ENCODE measurements at places on chromosomes 3 and 15. TPM values are rescaled to one million over a fixed set of nuclear protein-coding genes. Genes with fewer than 3 reads are reported as not detected.

ARRDC4 gene
- 29.6 TPM for total RNA-seq

RARRES1 gene
- 18.4 TPM for total RNA-seq

DNA sequence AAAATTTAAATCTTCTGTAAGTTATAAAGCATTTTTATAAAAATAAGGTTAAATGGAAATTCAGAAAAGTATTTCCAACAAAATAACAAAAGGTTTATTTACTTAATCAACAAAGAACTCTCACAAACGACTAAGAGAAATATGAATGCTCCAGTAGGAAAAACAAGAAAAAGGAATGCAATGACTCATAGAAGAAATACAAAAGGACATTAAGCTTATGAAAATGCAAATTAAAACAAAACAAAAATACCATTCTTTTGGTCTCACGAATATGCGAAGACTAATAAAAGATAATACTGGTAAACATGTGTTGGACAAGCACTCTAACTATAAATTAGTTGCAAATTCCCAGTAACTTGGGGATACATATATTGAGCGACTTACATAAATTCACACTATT is 17.5 kb upstream of the TBC1D5 start:
- no peaks in the 10 kb centered on the region for H3K4me1 ChIP-seq
- H3K27me3 ChIP-seq: no peaks in the 10 kb centered on the region
- H3K27ac ChIP-seq: no peak overlapping the region
- no peak for DNase-seq
- no peak overlapping the region for H3K4me3 ChIP-seq
- H3K36me3 ChIP-seq: no peaks in the 10 kb centered on the region

DNA sequence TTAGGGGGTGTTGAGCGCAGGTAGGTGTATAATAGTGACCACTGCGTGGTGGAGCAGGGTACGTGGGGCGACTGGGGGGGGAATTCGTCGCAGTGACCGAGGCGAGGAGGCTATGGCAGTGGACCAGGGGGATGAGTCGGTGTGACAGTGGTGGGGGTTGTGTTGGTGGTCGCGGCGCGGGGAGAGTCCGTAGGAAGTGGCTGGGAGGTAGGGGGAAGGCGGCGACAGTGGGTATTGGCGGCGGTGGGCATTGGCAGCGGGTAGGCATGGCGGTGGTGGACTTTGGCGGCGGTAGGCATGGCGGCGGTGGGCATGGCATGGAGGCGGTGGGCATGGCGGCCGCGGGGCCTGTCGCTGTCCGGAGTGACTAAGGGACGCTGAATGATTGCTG is 739 bp downstream of the SNRPN start:
- no peaks in the 10 kb centered on the region for H3K36me3 ChIP-seq
- peak overlapping the region; percentile 71 for H3K4me3 ChIP-seq

DNA sequence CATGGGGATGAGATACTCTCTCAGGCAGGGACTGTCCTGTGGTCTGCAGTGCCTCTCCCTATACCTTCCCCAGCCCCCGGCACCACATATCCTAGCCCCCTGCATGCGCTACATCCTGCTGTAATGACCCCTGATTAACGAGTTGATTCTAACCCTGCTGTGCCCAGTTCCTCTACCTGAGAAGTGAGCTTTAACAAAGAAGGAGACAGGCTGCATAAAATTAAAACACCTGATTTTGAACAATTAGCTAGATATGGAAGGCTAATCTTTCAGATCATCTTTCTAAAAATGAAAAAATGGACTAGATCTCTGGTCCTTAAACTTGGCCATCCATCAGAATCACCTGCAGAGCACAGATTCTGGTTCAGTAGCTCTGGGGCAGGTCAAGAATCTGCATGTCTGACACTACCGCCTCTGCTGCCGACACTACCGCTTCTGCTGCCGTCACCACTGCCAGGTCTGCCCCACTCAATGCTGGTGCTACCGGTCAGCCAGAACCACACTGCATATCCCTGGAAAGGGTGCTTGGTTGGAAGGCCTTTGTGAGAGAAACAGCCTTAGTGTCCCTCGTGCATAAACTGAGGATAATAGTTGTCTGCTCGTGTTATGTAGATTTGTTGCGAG is 33.6 kb upstream of the ZBTB38 start:
- H3K27ac ChIP-seq: no peak overlapping the region
- H3K36me3 ChIP-seq: no peaks in the 10 kb centered on the region
- no peaks in the 10 kb centered on the region for H3K4me1 ChIP-seq
- H3K4me3 ChIP-seq: no peak overlapping the region
- DNase-seq: no peak

DNA sequence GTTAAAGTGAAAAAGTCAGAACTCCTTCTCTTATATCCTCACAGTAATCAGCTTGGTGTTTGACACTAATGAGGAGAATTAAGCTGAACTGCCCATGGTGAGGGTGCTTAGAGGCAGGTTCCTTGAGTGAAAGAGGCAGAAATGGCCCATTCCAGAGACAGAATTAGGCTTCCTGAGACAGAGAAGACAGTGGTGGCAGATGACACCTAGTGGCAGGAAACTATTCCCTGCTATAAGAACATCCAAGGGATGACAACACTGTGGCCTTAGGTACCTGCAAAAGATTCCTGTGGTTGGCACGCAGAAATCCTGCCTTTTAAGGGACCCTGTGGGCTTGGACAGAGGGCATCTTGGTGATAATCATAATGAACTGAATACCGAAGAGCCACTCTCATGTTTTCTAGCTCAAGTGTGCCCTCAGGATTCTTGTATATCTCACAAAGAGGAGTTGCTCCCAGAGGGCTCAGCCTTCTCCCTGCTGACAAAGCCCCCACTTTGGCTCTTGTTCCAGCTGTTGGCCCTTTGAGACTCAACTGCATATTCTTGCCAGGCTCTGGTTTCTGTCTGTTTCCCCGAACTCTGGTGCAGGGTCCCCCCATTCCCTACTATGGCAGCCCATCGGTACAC is 56.0 kb downstream of the KBTBD12 start:
- no peaks in the 10 kb centered on the region for H3K36me3 ChIP-seq
- peak; percentile 15 for DNase-seq
- no peaks in the 10 kb centered on the region for H3K4me1 ChIP-seq
- H3K4me3 ChIP-seq: no peak overlapping the region
- H3K27ac ChIP-seq: no peak overlapping the region

- H3K27ac ChIP-seq: no peak overlapping the region
- H3K36me3 ChIP-seq: no peaks in the 10 kb centered on the region
- H3K4me1 ChIP-seq: no peaks in the 10 kb centered on the region
Measured at GRCh38 chr15:95922431-95922830, 408.1 kb upstream of the NR2F2 start.

Measured in body of pancreas (tissue), 4 donors.